ENCODE measurements at places on chromosomes 6 and 20.

DNA sequence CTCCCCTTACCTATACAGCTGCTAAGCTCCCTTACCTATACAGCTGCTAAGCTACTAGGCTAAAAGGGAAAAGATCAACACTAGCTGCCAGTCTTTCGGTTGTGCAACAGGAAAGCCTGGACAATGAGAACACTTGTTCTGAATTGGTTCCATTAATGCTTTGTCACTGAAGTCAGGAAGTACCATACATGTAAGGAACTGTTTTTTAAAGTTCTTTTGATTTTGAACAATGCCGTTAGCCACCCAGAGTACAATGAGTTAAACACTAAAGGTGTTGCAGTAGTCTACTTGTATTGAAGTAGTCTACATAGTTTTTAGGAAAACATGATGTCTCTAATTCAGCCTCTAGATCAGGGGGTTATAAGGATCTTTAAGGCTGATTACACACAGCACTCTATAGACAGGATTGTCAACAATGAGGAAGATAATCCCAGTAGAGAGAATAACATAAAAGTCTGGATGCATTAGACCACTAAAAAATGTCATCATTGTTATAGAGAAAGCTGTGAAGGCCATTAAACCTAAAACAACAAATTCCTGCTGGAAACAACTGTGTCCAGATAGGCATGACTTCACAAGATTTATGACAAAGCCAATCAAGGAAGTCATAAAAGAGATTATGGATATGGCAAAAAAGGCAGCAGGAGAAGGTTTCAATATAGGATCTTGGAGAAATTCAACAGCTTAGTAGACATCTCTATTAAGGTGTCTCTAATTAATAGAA lies 306.3 kb downstream of the PHF3 start:
- no peak for DNase-seq

GRCh38 chr6:22892452-22892851 lies 323.1 kb downstream of the HDGFL1 start:
- no peak for DNase-seq

GRCh38 chr6:12977806-12978205 lies 261.2 kb downstream of the PHACTR1 start:
- DNase-seq = no peak

DNA sequence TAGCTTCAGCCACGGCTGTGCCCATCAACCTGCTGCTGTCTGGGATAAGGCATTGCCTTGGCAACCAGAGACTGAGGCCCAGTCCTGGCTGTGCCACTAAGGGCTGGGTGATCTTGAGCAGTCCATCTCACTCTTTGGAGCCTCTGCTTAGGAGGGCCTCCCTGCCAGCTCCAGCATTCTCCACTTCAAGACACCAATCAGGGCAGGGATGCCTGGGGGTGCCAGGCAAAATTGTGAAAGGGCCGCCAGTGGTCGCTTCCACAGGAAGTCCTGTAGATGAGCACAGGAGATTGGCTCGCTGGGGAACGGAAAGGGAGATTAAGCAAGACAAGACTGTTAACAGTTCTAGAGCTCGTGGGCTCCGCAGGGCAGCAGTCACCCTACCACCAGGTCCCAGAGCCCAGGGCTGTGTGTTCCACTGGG lies at the start of gene RAB44:
TSS of gene RAB44 (plus strand) at position 346 of the 423 bp plus-strand sequence. CDS start 6,410 bp downstream, outside the sequence.
- DNase-seq = no peak
